ENCODE measurements at places on chromosomes 12 and 14. TPM values are rescaled to one million over a fixed set of nuclear protein-coding genes. Genes with fewer than 3 reads are reported as not detected.

The CSRP2 gene
- 36.7 TPM for total RNA-seq

The OVCH1 gene
- total RNA-seq, result 0.51 TPM

The MEG3 gene
- total RNA-seq, result 95.0 TPM

The NXPH4 gene
- total RNA-seq, result 0.50 TPM

The GNPTAB gene
- total RNA-seq, result 49.7 TPM

The LMO3 gene
- 0.50 TPM for total RNA-seq

The PLEKHG7 gene
- not detected for total RNA-seq

The DACT1 gene
- total RNA-seq, result 22.6 TPM

The NOC4L gene
- 6.8 TPM for total RNA-seq

The LRTM2 gene
- total RNA-seq, result not detected

The SRSF9 gene
- total RNA-seq, result 188 TPM

The NANOG gene
- total RNA-seq, result not detected
